ENCODE measurements at places on chromosomes 16 and 17.

GRCh38 chr16:82363026-82363816, 193.2 kb upstream of the MPHOSPH6 start:
- DNase-seq = no peak

DNA sequence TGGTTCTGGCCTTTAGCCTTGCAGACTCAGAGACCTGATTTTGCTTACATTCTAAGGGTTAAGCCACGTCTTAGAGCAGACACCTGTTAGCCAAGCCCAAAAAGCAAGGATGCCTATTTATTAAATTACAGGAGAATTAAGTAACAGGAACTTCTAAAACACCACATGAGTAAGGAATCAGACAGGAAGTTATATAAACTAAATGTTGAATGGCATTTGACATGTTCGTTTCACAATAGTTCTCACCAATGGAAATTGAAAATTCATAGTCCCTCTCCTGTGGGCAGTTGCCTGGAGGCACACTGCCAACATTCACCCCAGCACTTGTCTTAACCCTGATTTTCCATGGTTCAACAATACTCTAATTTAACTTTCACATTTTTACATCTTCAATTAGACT, 9.0 kb downstream of the KRTAP9-7 start:
- peak; percentile 60 for DNase-seq

DNA sequence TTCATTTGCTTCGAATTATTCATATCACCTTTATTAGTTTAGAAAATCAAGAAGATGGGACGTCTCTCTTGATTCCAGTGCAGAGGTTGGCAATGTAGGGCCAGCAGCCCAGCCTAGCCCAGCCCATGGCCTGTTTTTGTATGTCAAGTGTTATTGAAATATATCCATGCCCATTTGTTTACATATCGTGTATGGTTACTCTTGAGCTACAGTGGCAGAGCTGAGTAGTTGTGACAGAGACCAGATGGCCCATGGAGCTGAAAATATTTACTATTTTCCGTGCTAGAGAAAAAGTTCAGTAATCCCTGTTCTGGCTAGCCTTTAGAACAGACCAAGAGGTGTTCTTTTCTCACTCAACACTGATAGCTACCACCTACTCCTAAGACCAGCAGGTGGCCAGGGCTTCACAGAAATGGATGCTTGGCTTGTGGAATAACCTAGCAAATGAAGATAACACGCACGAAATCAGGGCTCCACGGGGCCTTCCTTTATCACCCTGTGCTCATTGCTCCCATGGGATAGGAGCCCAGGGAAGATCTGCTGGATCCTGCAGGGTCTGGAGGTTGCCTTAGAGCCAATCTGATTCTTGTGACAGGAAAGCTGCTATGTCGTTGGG, 123.2 kb upstream of the ANKFN1 start:
- no peak for DNase-seq

GRCh38 chr17:81523402-81524038, 4.7 kb upstream of the FSCN2 start:
- DNase-seq = no peak

GRCh38 chr17:76540381-76541300, 797 bp downstream of the PRCD start:
- DNase-seq = peak; percentile 89

- DNase-seq = peak; percentile 32
Observed at GRCh38 chr17:83086199-83086880, 6.9 kb downstream of the METRNL start.
